ENCODE measurements at places on chromosomes 3 and 15. TPM values are rescaled to one million over a fixed set of nuclear protein-coding genes. Genes with fewer than 3 reads are reported as not detected.

IL17RB gene
- 1.1 TPM for total RNA-seq

CAND2 gene
- total RNA-seq: 0.42 TPM

ROBO1 gene
- 9.1 TPM for total RNA-seq

STRIT1 gene
- not detected for total RNA-seq

Data from A549 treated with CORT108297 at 1 μM for 4 hours (cell line).